Ecto neural progenitor cell (in vitro differentiated cells): ENCODE measurements at places on chromosomes 7 and 10.

DNA sequence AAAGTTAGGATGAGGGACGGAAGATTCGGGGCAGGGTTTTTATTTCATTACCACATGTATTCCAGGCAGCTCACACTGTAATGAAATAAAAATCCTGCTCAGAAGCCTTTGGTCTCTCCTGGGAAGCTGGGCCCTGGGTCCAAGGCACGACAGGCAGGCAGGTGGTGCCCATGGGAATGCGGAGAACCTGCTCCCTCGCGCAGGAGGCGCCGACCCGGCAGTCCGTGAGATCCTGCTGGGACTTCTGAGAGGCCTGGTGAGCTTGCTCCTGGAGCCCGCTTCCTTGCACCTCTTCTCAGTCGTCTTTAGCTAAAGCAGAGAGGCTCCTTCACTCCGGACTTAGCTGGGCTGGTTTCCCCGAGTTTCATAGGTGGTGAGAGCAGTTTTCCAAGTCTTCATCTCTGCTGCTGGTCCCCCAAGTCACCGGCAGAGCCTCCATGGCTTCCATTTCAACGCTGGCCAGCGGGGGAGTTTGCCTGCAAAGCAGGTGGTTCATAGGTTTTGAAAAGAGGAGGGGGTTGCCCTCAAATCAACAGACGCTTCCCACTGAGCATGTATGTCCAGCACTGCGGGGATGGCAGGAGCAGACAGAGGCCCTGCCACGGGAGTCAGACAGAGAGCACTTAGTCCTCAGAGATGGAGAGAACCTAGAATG lies 24.5 kb downstream of the IL15RA start:
- DNase-seq: no peak

- DNase-seq: no peak
Observed at GRCh38 chr7:29342761-29343160, 148.2 kb downstream of the CHN2 start.

DNA sequence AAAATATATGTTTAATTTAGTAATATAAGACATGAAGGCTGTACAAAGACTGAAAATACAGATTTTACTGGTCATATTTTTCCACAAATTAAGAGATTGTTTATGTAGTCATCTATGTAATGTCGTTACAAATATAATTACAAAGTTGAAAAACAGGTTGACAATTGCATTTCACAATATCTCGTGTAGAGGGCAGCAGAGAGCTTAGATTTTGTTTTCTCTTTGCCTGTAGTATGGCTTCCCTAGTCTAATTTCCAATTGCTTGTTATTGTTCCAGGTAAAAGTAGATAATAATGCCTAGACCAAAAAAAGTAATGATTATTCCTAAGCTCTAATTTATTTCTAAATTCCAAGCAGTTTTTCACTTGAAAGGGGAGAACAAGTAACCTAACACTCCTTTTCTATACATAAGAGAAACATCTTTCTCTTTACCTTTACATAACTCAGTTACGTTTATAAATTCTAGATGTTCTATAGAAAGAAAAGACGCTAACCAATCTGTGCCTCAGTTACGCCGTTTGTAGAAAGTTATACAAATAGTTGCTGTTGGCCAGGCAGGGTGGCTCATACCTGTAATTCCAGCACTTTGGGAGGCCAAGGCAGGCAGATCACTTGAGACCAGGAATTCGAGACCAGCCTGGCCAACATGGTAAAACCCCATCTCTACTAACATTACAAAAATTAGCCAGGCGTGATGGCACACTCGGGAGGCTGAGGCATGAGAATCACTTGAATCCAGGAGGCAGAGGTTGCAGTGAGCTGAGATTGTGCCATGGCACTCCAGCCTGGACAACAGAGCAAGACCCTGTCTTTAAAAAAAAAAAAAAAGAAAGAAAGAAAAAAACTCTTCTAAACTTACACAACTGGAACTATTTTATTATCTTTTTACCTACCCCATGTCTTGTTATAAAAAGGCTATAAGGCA lies 30.0 kb downstream of the NET1 start:
- DNase-seq: no peak

DNA sequence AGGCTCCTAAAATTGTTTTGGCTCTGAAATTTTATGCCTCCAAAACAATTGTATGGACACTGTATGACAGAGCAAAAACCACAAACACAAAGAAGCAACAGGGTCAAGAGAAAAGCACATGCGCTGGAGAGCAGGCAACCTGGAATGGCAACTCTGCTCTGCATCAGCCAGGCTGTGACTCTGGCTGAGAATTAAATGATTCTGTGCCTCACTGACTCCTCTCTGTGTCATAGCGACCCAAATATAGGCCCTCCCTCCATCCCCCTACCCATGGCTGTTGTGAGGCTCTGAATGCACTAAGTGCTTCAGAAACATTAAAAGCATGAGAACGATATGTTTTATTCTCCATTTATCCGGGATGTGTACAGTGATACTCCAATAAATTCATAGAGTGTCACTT lies 24.9 kb upstream of the NEBL start:
- no peak for DNase-seq

- DNase-seq: no peak
Observed at GRCh38 chr10:35043796-35044344, 46.3 kb downstream of the CUL2 start.

DNA sequence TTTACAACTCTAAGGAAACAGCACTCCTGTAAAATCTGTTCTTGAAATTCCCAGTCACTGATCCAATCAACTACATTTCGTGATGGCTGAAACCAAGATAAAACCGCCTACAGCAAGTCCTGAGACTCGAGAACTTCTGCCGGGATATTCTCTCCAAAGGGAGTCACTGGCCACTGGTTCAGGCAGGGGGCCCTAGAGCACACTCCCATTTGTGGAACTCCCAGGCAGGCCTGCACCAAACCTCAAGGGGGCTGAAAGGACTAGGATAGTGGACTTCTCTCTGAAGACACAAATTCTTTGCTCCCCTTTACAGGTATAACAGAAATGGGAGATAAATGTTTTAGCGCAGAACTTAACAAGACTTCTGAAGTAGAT lies 16.3 kb downstream of the CYTH3 start:
- no peak for DNase-seq

- no peak for DNase-seq
Observed at GRCh38 chr7:124318721-124319450, 286.0 kb upstream of the TMEM229A start.

DNA sequence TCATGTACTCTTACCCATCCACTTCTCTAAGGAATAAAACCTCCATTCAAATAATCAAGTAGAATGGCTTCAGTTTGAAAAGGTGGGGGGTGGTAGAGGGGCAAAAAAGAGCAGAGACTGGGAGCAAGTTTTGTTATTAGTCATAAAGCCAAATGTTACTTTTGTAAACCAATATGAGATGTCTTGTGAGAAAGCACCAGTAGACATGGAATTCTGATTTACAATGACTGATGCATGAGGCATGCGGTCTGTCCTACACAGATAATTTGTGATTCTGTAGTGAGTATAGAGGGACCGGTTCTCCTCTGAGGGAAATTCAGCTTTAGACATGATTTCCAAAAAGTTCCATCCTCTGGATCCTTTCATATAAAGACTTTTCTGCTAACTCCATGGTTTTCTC lies 12.9 kb upstream of the ABCA13 start:
- no peak for DNase-seq

DNA sequence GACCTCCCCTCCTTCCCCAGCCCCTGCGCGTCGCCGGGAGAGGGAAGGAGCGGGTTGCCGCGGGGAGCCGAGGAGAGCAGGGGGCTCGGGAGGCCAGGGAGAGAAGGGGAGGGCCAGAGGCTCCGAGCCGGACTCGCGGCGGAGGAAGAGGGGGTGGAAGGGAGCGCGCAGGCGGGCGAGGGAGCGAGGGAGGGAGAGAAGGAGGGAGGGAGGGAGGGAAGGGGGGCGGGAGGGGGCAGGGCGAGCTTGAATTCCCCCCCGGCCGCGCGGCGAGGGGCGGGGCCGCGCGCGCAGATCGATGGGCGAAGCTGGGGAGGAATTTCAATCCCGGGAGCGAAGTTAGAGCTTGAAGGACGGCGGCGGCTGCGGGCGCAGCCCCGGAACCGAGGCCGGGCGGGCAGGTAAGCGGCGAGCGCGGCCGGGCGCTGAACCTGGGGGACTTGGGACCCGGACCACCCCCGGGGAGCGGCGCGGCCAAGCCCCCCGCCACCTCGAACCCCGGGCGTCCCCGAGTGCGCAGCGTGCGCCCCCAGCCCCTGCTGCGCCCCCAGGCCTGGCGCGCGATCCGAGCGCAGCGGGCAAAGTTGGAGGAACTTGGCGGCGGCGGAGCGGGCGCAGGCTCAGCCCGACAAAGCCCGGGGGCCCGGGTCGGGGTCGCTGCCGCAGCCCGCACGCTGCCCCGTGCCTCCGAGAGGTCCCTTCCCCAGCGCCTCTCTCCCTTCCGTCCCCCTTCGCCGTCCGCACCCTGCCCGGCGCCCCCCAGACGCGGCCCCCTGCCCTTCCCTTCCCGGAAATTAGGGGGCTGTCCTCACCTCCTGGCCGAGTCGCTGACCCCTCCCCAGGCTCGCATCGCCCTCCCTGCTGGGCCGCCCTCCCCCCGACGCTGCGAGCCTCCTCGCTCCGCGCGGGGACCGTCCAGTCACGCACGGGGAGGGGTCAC lies at the start of gene ELFN1:
ELFN1 (plus strand) TSS at position 324 of the 940 bp plus-strand sequence. CDS start 74,320 bp downstream, outside the sequence.
- DNase-seq: peak; percentile 88

GRCh38 chr10:1074052-1074747 lies 18.0 kb downstream of the WDR37 start:
- no peak for DNase-seq

GRCh38 chr7:156082048-156083040 lies 270.1 kb upstream of the SHH start:
- DNase-seq: no peak

- DNase-seq: no peak
Observed at GRCh38 chr10:75565286-75566251, 134.1 kb downstream of the LRMDA start.

DNA sequence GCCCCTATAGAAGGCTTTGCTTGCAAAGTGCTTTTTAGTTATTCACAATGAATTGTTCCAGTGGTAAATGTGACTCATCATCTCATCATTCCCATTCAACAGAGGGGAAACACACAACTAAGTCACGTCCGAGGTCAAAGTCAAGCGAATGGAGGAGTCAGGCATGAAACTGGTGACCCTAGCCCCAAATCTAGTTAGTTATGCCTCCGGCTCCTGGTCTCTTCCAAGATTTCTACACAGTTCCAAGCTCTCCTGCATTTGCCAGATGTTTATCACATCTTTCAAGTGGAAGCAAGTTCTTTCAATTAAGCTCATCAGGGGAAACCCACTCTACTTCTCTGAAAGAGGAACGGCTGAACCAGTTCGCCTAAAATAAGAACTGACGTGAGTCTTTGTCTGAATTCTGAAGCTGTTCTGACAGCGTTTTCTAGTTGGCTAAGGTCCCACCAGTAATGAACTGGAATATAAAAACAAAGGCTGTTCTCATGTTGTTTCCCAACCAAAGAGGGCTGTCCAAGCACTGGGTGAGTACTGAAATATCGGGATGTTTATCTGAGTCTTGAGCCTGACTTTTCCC lies 140.9 kb upstream of the NRBF2 start:
- no peak for DNase-seq

GRCh38 chr10:2964632-2965296 lies 102.6 kb upstream of the PFKP start:
- DNase-seq: no peak

DNA sequence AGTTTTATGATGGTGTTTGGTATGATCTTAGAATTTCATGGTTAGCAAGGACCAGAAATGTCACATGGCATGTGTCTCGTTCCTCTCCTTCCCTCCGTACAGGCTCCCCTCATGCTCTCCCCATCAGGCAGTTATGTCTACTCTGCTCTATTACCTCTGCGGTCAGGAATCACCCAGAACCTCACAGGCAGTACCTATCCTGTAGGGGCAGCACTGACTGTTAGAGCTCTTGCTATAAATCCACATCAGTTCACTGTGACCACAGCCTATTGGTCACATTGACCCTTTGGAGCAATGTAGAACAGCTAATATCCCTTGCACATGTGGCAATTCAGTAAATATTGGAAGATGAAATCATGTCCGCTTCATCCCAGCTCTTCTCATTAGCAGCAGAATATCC lies 151.8 kb downstream of the WNT2 start:
- DNase-seq: no peak

DNA sequence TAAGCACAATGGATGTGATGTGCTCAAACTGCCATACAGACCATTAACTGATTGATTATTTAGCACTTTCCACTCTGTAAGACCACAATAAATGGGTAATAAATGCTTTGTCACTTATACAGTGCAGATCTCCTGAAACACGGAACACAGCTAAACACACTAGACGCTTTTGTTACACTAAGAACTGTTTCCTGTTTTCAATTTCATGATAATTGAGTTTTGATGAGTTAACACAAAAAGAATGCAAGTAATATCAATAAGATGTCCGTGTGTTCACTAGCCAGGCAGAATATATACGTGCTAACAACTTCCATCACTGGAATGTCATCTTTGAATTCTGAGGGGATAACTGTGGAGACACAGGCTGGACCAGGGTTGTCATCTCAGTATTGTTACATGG lies 178.8 kb downstream of the SKAP2 start:
- no peak for DNase-seq

- DNase-seq: no peak
Observed at GRCh38 chr7:147245274-147245673, 1128.7 kb downstream of the CNTNAP2 start.

- DNase-seq: no peak
Observed at GRCh38 chr7:95601316-95601715, 5.0 kb upstream of the PDK4 start.

DNA sequence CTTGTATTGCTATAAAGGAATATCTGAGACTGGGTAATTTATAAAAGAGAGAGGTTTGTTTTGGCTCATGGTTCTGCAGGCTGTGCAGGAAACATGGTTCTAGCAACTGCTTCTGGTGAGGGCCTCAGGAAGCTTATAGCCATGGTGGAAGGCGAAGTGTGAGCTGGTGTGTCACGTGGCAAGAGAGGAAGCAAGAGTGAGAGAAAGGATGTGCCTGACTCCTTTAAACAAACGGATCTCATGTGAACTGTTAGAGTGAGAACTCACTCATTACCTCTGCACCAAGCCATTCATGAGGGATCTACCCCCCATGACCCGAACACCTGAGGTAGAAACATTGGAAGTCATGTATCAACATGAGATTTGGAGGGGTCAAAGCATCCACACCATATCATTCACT lies 7.7 kb upstream of the ITPRIP start:
- no peak for DNase-seq

- no peak for DNase-seq
Observed at GRCh38 chr7:101826081-101826835, 8.8 kb downstream of the CUX1 start.

GRCh38 chr10:29681676-29682448 lies 47.1 kb upstream of the SVIL start:
- no peak for DNase-seq

- no peak for DNase-seq
Observed at GRCh38 chr10:2893158-2893845, 174.0 kb upstream of the PFKP start.

GRCh38 chr7:80642871-80643270 lies 4.4 kb downstream of the CD36 start:
- DNase-seq: no peak
